Osteoblast (primary cell): ENCODE measurements at places on chromosomes 13 and 19. TPM values are rescaled to one million over a fixed set of nuclear protein-coding genes. Genes with fewer than 3 reads are reported as not detected.

CATSPERD gene
- under 0.01 TPM in 2 replicates for total RNA-seq

CAPN12 gene
- not detected in 2 replicates for total RNA-seq

PPM1N gene
- 0.29 and 0.36 TPM in 2 replicates for total RNA-seq

C1QTNF9 gene
- under 0.01 TPM in 1 of 2 replicates, not detected in the other for total RNA-seq

LRRC63 gene
- not detected in 2 replicates for total RNA-seq

FGF21 gene
- total RNA-seq: not detected in 2 replicates

MYO1F gene
- under 0.01 and 0.72 TPM in 2 replicates for total RNA-seq

NPAS1 gene
- 0.72 and 1.2 TPM in 2 replicates for total RNA-seq
